ENCODE measurements at places on chromosomes 7 and 10. TPM values are rescaled to one million over a fixed set of nuclear protein-coding genes. Genes with fewer than 3 reads are reported as not detected.

GUSB gene
- polyA plus RNA-seq: 49.7 TPM

SPDYE5 gene
- polyA plus RNA-seq: 0.03 TPM

IL15RA gene
- 16.8 TPM for polyA plus RNA-seq

INHBA gene
- polyA plus RNA-seq: 1.2 TPM

SORBS1 gene
- polyA plus RNA-seq: 8.1 TPM

PRKCQ gene
- polyA plus RNA-seq: 0.23 TPM

MMP21 gene
- polyA plus RNA-seq: not detected

FZD8 gene
- 1.2 TPM for polyA plus RNA-seq

PSMC2 gene
- 69.1 TPM for polyA plus RNA-seq

LRRC4 gene
- 1.3 TPM for polyA plus RNA-seq

ABCF2 gene
- 18.3 TPM for polyA plus RNA-seq

ACBD7 gene
- not detected for polyA plus RNA-seq

CNNM1 gene
- 0.23 TPM for polyA plus RNA-seq

CTAGE4 gene
- 3.0 TPM for polyA plus RNA-seq

HUS1 gene
- polyA plus RNA-seq: 22.8 TPM

ST7 gene
- 6.6 TPM for polyA plus RNA-seq

PON1 gene
- polyA plus RNA-seq: not detected

AGR2 gene
- polyA plus RNA-seq: 370 TPM

TWIST1 gene
- polyA plus RNA-seq: 1.0 TPM

TRIM50 gene
- polyA plus RNA-seq: 3.0 TPM

PAX4 gene
- polyA plus RNA-seq: 0.46 TPM

C7orf57 gene
- polyA plus RNA-seq: not detected

Measured in sigmoid colon (tissue), 7 donors.